GM12878 (cell line): ENCODE measurements at places on chromosomes 1 and 21.

- no peak for DNase-seq
Observed at GRCh38 chr1:40932006-40932405, 47.5 kb upstream of the CTPS1 start.

DNA sequence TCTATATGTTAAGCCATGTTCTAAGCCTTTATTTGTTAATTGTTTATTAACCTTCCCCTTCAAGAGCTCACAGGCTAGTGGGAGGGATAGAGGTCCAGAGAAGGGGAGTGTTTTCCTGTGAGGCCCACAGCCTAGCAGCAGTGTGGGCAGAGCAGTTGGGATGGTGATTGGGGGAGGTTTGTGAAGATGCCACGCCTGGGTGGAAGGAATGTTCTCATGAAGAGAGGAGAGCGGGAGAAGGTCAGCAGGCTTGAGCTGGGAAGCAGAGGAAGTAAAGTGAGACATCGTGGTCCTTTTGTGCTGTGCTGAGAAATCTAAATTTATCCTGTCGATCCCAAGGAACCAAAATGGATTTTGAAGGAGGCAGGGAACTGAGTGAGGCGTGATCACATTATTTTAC, 42.6 kb downstream of the TRAPPC10 start:
- no peak for DNase-seq

DNA sequence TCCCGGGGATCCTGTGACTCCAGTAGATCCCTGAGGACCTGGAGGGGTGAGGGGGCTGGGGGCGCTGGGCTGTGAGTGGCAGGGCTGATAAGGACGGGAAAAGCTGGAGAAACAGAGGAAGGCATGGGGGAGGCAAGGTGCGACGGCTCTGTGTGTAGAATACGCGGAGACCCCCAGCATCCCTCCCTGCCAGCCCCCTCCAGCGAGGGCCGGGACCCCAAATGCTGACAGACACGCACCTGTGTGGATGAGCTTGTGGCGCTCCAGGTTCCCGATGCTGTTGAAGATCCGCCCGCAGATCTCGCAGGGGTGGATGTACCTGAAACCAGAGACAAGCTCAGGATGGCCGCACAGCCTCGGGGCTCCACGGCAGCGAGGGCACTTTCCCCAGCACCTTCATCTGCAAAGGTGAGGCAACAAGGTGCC, 53.0 kb upstream of the RIPK4 start:
- DNase-seq, result no peak

- no peak for DNase-seq
Observed at GRCh38 chr1:38291906-38292521, 245.4 kb upstream of the POU3F1 start.

- no peak for DNase-seq
Observed at GRCh38 chr1:184062640-184063286, 11.2 kb downstream of the TSEN15 start.

DNA sequence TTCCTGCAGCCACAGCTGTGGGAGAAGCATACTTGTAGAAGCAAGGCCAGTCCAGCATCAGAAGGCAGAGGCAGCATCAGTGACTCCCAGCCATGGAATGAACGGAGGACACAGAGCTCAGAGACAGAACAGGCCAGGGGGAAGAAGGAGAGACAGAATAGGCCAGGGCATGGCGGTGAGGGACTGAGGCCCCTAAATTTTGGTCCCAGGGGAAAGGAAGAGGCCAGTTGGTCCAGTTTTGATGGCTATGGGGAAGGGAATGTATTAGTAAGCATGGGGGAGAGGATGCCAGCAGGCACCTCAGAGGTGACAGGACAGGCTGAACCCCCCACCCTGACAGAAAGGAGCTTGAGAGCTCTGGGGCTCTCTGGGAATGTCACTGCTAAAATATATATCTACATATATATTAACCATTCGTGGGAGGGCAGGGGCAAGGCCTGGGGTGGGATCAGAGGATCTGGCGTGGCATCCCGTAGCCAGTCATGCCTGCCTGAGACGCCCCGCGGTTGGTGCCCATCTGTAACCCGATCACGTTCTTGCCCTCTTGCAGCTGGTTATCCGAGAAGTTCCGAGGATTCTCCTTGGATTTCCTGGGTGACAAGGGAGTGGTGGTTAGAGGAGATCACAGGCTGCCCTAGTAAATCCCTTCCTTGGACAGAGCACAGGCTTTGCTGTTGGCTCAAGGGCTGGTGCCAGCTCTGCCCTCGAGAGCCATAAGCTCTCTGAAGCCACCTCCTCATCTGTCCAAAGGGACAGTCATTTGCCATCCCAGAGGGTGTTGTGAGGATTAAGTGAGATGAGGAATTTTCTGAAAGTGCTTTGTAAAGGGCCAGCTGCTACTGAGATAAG, 6.7 kb downstream of the TAGLN2 start:
- DNase-seq, result no peak

DNA sequence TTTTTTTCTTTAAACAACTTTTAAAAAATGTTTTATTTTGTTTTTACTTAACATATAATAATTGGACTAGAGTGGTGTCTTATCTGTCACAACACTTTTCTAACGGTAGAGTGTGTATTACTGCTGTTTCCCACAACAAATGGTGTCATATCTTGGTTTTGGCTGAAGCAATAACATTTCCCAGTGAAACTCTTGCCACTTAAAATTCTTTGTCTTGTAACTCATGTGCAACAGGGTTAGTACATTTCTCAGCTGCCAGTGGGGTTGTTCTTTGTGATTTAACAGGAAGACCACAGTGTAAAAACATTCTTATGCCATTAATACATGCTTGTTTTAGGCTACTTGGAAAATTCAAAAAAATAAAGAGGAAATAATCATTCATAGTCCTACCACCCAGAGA, 43.5 kb downstream of the ALPL start:
- DNase-seq, result no peak

DNA sequence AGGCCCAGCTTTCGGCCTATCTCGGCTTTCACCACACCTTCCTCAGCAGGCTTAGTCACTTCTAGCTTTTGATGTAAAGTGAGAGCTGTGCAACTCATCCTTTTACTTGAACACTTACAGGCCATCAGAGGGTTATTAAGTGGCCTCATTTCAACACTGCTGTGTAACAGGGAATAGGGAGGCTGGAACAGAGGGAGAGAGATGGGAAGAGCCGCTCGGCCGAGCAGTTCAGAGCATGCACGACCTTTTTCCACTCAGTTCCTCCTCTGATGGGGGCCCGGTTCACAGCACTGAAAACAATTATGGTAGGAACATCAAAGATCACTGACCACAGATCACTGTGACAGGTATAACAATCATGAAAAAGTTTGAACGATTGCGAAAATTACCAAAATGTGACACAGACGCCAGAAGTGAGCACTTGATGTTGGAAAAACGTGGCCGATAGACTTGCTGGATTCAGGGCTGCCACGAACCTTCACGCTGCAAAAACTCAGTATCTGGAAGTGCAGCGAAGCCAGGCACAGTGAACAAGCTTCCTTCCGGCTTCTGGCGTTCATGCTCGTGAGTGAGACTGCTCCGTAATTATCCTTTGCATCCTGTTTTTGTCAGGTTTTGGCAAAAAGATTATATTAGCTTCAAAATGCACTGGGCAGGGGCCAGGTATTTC, 28.6 kb downstream of the AGPAT3 start:
- DNase-seq, result no peak

- DNase-seq, result no peak
Observed at GRCh38 chr21:32844653-32845436, 73.3 kb upstream of the PAXBP1 start.

- DNase-seq, result no peak
Observed at GRCh38 chr1:190478149-190479049, 735 bp upstream of the BRINP3 start.

DNA sequence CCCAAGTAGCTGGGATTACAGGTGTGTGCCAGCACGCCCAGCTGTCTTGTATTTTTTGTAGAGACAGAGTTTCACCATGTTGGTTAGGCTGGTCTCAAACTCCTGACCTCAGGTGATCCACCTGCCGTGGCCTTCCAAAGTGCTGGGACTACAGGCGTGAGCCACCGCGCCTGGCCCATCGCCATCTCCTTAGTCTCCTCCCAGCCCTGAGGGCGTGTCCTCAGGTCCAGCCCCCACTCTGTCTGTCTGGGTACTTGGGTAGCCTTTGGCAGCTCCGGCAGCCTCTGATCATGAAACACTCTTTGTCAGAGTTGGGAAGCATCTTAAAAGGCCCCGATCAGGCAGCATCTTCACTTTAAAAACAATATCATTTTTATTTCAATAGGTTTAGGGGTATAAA, 90.3 kb upstream of the DISP3 start:
- DNase-seq, result no peak

DNA sequence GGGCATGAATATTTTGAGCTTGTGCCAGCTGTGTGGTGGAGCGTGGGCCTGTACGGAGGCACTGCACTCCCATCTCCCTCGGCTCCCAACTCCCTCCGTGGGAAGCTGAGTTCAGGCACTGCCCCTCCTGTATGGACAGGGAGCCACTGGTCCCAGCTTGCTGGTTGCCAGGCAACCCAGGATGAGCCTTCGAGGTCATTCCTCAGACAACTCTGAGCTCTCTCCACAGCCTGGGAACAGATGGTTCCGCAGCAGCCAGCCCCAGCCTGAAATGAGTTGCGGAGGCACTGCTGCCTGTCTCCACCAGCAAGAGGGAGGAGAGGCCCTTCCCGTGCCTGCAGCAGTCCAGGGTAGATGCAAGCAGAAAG, 58.4 kb upstream of the TENT5B start:
- no peak for DNase-seq

DNA sequence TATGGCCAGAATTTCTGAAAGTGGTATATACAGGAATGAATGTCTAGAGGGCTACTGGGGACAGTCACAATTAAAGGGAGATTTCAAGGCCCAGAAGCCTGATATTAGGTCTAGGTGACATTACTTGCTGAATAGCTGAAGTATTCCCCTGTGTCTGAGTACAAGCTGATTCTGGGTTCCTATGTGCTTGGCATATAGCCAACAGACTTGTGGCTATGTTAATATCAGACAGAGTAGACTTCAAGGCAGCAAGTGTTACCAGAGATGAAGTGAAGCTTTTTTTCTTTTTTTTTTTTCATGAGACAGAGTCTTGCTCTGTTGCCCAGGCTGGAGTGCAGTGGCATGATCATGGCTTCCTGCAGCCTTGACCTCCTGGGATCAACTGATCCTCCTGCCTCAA, 8.3 kb downstream of the TTC4 start:
- no peak for DNase-seq

DNA sequence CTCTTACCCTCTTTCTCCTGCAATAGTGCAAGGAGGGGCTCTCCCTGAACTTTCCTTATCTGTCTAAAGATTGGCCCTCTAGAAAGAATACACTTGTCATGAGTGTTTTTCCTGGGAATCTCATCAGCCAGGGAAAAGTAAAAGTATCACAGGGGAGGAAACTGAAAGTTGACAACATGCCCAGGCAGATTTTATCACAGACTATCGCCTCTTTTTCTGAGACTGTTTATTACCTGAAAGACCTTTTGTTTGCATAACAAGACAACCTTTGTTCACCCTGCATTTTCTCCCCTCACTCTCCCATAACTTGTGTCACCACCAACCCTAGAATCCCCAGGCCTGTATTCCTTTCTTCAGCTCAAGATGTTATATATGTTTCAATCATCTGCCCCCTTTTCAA, 794.7 kb upstream of the ADAMTS5 start:
- no peak for DNase-seq

DNA sequence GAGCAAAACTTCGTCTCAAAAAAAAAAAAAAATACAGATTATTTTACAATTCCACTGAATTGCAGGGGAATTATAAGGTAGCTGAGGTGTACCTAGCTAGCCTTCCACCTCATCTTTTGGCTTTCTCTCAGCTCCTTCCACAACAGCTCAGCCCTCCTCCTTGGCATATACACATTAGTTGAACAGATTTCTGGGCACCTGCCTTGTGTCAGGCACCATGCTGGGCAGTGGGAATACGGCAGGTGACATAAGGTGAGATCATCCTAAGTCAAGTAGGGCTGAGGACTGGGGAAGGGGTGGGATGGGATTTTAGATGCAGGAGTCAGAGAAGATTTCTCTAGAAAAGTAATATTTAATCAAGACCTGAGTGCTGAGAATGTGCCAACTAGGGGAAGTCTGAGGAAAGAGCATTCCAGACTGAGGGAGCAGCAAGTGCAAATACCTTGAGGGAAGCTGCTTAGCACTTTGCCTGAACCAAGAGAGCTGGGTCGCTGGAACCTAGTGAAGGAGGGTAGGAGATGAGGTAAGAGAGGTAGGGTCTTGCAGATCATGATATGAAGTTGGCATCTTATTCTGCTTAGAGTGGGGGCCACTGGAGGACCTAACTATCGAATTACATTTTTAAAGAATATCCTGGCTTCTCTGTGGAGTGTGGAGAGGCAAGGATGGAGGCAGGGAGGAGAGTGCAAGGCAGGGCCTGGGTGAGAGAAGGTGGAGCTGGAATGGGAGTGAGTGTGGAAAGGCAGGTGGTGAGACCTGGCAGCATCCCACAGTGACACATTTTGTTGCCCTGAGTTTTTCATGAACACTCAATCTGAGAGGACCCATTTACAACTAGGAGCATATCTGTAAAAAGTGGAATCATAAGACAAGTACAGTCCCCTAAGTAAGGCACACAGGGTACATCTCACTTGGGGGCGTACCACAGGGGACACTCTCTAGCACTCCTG, 28.2 kb downstream of the LAMC2 start:
- DNase-seq, result no peak

DNA sequence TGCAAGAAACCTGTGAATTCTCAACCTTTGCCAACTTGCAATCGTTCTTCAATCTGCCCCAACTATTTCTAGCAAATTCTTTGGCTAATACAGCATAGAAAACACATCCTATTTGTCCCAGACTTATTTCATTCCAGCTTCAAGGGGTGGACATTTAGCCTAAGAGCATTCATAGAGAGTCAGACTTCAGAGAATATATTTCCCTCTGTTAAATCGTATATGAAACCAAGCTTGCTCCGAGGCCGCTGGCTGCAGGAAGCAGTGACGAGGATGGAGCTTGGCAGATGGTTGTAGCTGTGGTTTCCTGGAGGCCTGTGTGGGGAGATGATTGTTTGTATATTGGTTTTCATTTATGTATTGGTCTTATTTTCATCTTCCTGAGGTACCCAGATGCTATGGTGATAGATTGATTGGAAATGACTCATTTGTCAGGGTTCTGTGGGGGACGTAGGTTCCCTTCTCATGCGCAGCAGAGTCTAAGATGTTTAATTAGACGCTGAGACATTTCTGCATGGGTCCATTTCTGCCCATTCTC, 26.1 kb downstream of the MAN1C1 start:
- peak; percentile 44 for DNase-seq

DNA sequence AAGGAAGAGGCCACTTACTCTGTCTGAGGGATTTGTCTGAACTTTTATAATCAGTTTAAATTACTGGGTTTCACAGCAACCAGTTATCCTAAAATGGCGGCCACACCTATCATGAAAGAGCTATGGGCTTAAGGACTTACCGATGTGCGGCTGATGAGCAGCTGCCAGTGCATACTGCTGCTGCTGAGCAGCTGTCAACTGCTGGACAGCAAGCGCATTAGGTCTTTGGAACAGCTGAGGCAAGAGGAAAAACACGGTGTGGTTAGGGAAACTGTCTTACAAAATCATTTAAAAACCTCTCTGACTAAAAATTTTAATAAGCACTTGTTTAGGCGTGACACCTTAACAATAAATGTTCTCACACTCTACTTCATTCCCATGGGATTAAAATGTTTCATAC, 72.6 kb upstream of the SDC3 start:
- DNase-seq, result no peak
